ENCODE measurements at places on chromosomes 5 and 9.

DNA sequence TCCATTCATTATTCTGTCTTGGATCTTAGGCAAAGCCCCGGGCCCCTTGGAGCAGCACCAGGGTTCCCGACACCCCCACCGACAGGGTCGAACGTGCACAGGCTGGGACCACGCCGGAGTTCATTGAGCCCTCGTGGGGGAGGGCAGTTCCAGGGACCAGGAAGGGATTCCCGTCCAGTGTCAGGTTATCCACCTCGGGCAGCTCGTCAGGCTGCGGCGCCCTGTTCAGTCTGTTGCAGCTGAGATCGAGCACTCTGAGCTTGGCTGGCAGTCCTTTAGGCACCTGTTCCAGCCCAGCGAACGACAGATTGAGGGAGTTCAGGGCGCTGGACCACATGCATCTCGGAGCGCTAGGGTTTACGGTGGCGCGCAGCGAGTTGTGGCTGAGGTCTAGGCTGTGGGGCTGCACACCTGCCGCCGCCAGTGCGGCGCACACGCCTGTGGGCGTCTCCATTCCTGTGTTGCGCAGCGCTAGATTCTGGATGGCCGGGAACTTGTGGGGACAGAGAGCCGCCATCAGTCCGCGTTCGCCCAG, 1.1 kb downstream of the CD14 start:
- DNase-seq = no peak

DNA sequence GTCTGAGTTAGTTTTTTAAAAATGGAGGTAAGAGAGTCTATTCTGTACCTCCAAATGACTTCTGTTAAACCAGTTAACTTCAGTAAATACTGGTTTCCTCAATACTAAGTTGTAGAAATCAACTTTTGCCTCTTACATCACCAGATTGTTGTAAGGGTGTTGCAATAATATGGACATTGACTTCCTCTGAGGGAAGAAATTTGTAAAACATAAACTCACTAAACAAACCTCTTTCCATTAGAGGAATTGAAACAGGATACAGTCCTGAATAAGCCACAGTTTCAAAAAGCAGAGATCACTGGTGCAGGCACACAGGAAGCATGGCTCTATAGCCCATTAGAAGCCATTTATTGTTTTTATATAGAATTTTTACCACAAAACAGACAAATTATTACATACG, 32.7 kb upstream of the SLCO6A1 start:
- DNase-seq = no peak

- DNase-seq = no peak
Observed at GRCh38 chr9:136204145-136204805, 653 bp downstream of the LHX3 start.

DNA sequence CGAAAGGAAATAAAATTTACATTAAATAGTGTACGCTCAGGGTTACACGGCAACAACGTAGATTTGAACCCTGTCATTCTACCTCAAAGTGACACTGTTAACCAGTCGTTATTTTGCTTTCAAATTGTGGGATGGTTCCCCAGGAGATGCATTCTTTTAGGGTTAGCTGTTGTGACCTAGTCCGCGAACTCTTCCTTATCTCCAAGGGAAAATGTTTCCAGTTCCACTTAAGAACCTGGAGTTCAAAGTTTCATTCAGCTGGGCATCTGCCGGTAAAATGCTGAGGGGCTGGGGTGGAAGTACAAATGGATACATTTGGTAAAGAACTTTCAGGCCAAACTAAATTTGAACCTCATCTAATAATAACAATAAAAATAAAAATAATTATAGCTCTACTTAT, 264.6 kb downstream of the NR3C1 start:
- DNase-seq = no peak

- DNase-seq = no peak
Observed at GRCh38 chr9:121059998-121060636, 10.0 kb upstream of the C5 start.

DNA sequence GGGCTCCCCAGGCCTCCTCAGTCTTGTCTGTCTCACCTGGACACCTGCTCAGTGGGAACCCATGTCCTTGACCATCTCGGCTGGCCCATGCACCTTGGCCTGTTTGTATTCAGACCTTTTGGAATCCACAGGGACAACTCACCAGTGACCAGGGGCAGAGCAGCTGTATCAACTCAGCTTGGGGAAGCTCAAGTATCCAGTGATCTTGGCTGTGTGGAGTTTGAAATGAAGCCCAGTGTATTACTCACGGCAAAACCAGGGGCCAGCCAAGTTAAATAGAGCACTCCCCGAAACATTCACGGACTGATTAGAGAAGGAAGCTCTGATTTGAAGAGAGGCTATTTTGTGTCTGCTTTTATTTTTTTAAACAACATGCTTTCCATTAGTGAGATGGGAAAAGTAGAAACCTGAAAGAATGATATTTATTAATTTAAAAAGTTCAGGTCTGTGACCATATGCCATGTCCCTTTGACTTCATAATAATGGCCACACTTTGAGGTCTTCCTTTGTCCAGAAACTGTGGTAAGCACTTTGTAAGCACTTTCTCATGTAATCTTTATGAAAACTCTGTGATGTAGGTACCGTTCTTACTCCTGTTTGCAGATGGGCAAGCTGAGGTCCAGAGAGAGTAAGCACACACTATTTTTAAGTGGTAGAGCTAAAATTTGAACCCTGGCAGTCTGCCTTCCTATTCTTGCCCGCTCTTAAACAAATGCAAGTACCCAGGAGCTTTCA, 656.5 kb downstream of the BNC2 start:
- no peak for DNase-seq

DNA sequence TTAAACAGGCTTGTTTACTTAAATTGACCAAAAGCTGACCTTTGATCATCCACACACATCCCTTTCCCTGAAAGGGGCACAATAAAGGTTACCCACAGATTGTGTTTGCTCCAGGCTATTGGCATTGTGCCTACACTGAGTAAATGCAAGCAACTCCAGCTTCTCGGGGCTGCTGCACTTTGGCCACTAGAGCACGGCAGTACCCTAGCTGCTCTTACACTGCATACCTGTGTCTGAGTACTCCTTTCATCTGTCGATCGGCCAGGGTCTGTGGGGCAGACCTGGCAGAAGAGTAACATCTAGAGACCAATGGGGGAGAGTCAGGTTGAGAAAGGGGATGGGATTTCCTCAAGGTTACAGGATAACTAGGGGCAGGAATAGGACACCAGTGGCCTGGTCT, 281.9 kb upstream of the NMUR2 start:
- no peak for DNase-seq

- DNase-seq = no peak
Observed at GRCh38 chr5:139808481-139809330, 13.1 kb downstream of the PSD2 start.

- no peak for DNase-seq
Observed at GRCh38 chr9:92977279-92977678, 30.0 kb downstream of the FGD3 start.

DNA sequence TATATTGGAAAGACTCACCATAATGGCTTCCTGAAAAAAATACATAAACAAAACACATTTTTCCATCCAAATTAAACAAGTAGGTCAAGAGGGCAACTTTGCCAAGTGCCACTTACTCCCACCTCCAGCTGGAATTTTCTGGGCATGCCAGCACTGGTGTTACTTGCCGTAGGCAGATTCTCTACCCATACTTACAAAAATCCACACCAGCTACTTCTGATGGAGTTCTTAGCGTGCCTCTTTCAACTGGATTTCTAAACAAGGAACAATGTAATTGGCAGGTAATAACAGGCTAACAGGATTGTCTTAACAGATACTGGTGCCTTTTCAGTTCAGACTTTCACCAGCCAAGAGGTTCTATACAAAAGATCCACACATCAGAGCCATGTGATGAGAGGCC, 301.4 kb downstream of the MLLT3 start:
- no peak for DNase-seq

GRCh38 chr9:131815970-131816873, 76.3 kb upstream of the RAPGEF1 start:
- no peak for DNase-seq

- DNase-seq = no peak
Observed at GRCh38 chr9:94903961-94904421, 177.5 kb downstream of the AOPEP start.

DNA sequence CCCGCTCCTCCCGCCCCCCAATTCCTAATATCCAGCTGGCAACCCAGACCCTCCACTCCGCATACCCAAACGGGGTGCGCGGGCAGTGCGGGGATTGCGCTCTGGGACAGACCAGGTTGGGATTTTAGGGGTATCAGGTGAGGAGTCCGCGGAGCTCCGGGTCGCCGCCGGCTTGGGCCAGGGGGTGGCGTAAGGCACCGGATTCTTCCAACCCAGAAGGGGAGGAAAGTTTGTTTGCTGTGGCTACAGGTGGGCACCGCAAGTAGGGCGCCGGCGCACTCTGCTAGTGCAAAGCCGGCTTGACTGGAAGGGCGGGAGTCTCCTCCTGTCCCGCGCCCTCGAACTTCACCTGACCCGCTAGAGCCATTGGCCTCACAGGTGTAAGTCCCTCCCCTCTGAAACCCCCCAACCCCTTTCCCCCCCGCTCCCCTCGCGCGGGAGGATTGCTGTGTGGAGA, 709 bp downstream of the IQGAP2 start:
- peak; percentile 39 for DNase-seq

GRCh38 chr5:126769703-126770102, 7.2 kb upstream of the LMNB1 start:
- no peak for DNase-seq

DNA sequence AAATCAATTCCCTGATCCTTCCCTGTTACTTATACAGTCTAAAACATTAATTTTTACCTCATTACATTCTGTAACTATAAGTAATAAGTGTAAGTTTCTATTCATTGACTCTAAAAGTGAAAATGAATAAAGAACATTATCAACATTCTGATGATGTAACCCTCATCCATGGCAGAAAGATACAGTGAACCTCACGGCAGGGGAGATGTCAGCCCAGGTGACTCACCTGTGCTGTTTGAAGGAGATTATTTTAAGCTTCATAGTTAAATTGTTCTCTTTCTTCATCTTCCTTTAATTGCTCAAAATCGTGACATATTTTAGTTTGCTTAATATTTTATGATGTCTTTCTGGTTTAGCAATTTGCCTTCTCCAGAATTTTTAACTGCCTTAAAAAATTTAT, 268.1 kb downstream of the FSTL4 start:
- no peak for DNase-seq

GRCh38 chr5:40210694-40211093, 469.0 kb upstream of the PTGER4 start:
- DNase-seq = no peak

DNA sequence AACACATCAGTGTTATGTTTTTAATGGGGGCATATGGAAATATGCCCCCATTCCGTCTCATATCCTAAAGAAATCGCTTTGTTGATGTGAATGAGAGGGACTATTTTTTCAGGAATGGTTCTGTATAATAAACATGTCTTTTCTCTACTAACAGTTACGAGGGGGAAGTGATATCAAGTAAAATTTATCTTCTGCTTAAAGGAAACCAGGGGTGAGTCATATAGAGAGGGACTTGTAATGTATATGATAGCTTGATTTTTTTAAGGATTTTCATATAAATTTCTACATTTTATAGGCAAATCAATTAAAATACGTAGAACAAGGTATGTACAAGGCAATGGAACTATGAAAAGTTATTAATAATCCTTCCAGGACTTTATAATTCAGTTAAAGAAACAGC, 207.1 kb downstream of the SEMA5A start:
- no peak for DNase-seq

DNA sequence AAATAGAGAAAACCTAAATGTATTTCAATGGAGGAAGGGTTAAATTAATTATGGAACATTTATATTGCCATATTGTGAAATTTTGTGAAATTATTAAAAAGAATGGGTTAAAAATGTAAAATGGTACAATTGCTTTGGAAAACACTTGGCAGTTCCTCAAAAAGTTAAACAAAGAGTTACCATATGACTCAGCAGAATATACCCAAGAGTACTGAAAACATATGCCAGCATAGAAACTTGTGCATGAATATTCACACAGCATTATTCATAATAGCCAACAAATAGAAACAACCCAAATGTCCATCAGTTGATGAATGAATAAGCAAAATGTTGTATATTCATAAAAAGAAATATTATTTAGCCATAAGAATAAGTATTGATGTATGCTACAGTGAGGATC, 181.0 kb upstream of the MAST4 start:
- no peak for DNase-seq

- no peak for DNase-seq
Observed at GRCh38 chr9:89477384-89477783, 20.5 kb downstream of the SEMA4D start.
